Stimulated activated CD8-positive, alpha-beta memory T cell treated with anti-CD3 and anti-CD28 coated beads, Interleukin-7, amount 100 ng/mL, for 24 hours (primary cell): ENCODE measurements at places on chromosomes 4 and X.

- DNase-seq = no peak
Measured at GRCh38 chr4:69524706-69525105, 29.0 kb upstream of the UGT2B4 start.

DNA sequence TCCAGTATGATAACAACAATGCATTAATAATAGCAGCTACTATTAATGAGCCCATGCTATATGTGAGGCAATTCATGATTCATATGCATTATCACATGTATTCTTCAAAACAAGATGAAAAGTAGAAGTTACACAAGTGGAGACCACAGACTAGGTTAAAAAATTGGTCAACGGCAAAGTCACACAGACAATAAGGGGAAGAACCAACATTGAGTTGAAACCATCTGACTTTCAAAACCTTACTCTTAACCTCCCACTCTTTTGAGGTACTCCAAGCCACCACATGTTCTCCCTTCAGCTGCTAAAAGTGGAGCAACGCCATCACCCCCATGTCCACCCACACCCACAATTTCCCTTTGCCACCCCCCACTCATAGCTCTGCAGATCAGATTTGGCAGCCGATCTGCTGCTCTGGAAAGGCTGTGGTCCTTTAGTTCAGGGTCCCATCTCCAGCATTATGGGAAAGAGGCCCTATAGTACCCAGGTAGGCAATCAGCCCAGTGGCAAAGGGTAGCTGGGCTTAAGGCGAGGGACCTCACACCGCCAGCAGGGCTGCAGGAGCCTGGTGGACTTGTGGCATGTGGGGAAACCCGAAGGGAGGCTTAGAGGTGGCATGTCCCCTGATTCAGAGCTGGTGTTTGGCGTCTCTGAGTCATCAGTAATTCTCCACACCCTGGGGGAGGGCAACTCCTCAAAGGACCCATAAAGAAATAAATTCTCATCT, 33.5 kb upstream of the CYBB start:
- no peak for DNase-seq

DNA sequence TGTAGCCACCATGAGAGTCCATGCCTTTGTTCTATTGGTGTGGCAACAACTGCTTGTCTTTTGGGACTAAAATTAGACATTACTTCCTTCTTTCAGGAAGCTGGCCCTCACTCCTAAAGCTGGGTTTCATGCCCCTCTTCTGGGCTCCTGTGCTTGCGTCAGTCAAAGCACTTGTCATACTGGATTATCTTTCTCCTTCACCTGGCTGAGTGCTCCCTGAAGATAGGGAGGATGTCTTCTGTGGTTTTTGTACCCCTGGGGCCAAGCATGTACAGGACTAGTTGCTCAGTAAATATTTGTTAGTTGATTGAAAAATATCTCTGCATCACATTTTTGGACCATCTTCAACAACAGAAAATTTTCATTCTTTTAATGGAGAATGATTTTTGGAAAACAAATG, 26.1 kb upstream of the LONRF3 start:
- no peak for DNase-seq

DNA sequence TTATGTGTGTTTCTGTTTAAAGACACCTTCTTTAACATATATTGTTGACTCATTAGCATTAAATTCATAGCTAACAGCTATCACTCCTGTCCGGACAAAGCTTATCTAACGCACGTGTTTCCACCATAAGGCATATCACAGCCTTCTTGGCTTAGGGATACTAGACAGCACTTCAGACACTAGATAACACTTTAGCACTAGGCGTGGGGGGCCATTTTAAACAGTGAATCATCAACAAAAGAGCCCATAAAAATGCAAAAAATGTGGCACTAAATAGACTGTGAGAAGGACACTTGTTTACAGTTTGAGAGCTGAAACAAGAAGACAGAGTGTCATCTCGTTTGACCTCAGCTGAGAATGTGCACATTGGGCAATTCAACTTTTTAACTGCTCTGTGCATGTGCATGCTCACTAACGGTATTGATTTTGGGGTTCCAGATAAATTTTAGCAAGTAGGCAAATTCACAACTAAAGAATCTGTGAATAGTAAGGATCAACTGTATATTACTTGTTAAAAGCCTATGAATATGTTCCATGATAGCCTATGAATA, 58.9 kb upstream of the RAI2 start:
- DNase-seq = no peak

DNA sequence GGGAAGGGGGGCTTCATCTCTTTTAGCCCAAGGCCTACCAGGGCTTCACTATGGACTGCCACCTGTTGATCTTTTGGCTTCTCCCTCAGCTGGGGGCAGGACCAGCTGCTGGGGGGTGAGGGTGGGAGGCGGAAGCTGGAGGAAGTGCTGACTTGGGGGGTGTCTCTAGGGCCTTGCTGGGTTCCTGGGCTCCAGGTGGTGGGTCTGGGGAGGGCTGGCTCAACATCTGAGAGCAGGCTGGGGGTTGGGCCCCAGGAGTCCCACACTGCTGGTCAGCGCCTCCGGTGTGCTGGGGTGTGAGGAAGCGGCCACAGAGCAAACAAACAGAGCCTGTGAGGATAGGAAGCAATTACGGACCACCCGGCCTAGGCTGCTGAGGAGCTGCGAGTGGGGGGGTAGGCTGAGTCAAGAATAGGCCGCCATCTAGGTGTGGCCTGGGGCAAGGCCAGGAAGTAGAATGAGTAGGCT, 85.7 kb downstream of the EFNB1 start:
- DNase-seq = no peak

DNA sequence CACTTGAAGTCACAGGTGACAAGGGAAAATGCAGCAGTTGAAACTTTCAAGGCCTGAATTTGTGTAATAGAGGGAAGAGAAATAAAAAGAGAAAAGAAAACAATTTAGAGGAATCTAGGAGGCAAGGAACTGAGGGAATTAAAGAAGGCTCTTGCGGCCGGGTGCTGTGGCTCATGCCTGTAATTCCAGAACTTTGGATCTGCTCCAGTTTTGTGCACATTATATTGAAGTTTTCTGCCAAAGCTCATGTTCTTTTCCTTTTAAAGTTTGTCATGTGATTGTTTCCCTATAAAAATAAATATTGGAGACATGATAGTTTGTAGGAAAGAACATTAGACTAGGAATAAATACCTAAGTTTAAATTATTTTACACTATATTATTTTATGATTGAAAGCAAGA, 433.9 kb upstream of the CPEB2 start:
- DNase-seq = no peak

GRCh38 chrX:18129690-18130089, 91.0 kb downstream of the BEND2 start:
- no peak for DNase-seq

DNA sequence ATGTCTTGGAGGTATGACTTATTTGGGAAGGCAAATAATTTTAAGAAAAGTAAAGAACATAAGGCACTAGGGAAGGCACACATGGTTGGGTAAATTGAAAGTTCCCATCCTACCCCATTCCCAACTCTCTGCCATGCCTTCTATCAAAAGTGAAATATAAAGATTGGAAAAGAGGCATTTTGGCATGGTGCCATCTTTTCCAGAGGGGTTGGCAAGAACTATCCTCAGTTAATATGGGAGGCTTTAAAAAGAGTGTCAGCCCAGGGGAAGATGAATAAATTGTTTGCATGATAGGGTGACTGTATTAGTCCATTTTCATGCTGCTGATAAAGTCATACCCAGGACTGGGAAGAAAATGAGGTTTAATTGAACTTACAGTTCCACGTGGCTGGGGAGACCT, 150.8 kb upstream of the BOD1L1 start:
- no peak for DNase-seq

GRCh38 chrX:40104985-40105834, 7.5 kb upstream of the BCOR start:
- DNase-seq = no peak

GRCh38 chr4:130056286-130056685, 960.3 kb downstream of the C4orf33 start:
- DNase-seq = no peak

GRCh38 chr4:63526251-63526650, 883.0 kb downstream of the TECRL start:
- no peak for DNase-seq

DNA sequence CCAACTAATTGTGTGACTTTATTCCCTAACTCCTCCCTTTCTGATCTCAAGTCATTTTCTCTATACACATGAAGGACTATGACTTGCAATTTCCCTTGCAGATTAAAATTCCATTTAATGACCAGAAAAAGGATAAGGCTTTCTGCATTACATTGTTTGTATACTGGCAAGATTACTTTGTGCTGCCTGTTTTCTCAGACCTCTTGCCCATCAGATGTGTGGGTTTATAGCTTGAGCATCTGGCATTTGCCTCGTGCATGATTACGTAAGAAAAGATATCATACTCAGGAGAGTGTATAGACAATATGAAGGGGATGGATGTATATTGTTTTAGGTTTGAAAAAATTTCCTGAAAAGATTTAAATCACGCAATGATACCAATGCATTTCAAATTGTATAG, 593.8 kb upstream of the SLIT2 start:
- DNase-seq = no peak

- DNase-seq = no peak
Measured at GRCh38 chr4:71262161-71262560, 76.7 kb upstream of the SLC4A4 start.

DNA sequence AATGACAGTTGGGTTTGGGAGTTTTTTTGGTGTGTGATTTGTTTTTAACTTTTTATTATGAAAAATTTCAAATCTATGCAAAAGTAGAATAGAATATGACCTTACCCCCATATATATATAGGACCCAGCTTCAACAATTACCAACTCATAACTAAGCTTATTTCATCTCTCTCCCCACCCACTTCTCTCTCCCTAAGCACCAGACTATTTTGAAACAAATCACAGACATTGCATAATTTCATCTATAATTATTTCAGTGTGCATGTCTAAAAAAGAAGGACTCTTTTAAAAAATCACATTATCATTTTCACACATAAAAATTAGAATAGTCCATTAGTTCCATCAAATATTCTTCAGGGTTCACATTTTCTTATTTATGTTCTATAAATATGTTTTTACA, 28.3 kb upstream of the NKX6-1 start:
- no peak for DNase-seq

GRCh38 chr4:151540728-151541388, 131.9 kb downstream of the FHIP1A start:
- no peak for DNase-seq

GRCh38 chr4:87465739-87466366, 43.5 kb downstream of the NUDT9 start:
- DNase-seq = no peak

DNA sequence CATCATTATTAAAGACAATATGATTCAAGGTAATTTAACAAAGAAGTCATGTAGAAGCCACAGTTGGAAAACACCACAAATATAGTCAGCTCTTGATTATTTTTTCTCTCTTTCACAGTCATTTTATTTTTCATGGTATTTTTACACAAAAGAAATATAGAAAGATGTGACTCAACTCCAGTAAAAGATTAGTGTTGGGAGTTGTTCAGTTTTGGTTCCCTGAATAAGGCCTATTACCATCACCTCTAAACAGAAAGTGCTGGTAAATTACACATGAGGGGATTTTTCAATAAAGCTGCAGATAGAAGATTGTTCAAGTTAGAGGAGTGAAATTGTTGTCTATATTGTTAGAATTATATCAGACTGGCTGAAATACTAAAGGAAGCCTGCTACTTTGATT, 107.0 kb downstream of the DDIT4L start:
- no peak for DNase-seq

GRCh38 chr4:147368948-147369347, 111.9 kb upstream of the EDNRA start:
- no peak for DNase-seq

GRCh38 chr4:118736900-118737299, 51.7 kb downstream of the METTL14 start:
- no peak for DNase-seq

GRCh38 chrX:133847340-133847994, 137.9 kb downstream of the GPC3 start:
- no peak for DNase-seq

DNA sequence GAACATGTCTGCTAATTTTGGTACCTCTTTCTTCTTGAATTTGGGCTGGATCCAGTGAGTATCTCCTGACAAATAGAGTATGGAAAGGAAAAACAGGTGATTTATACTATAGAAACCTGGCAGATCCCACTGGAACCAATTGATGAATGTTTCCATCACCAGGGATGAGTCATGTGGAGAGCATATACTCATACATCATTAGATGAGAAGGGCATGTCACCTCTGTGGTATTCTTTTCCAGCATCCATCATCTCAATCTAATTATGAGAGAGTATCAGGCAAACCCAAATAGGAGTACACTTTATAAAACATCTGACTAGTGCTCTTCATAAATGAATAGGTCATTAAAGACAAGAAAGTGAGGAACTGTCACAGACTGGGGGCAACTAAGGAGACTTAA, 90.7 kb downstream of the CLDN22 start:
- no peak for DNase-seq

- no peak for DNase-seq
Measured at GRCh38 chrX:21738210-21738949, 19.5 kb downstream of the SMPX start.

- DNase-seq = no peak
Measured at GRCh38 chrX:70970482-70970995, 39.6 kb upstream of the SLC7A3 start.
